ENCODE measurements at places on chromosomes 2 and 18. TPM values are rescaled to one million over a fixed set of nuclear protein-coding genes. Genes with fewer than 3 reads are reported as not detected.

Gene UNC50
- total RNA-seq = 47.8 TPM

Gene CFAP53
- 0.44 TPM for total RNA-seq

Gene TEKT4
- not detected for total RNA-seq

Gene MEP1B
- total RNA-seq = 0.27 TPM

Gene CTAGE1
- total RNA-seq = not detected

Gene UPP2
- total RNA-seq = not detected

Gene DNAJC10
- total RNA-seq = 63.1 TPM

Gene IL37
- total RNA-seq = not detected

Gene TBR1
- total RNA-seq = not detected

Gene RNF152
- 0.02 TPM for total RNA-seq

Gene REG1B
- total RNA-seq = not detected

Gene PROC
- 3.2 TPM for total RNA-seq

Gene FBXO15
- 1.3 TPM for total RNA-seq

Gene DSG4
- not detected for total RNA-seq

Gene ALPI
- total RNA-seq = not detected

Gene METTL21A
- total RNA-seq = 29.1 TPM

Gene SMCHD1
- total RNA-seq = 15.2 TPM

Gene MLPH
- total RNA-seq = 289 TPM

Gene CCDC93
- total RNA-seq = 15.8 TPM

Gene KCNS3
- total RNA-seq = 1.2 TPM

Gene CLEC4F
- not detected for total RNA-seq

Gene NLRC4
- total RNA-seq = not detected

Gene LYPD6B
- not detected for total RNA-seq

Gene PROKR1
- total RNA-seq = not detected

Gene LIMS2
- 5.2 TPM for total RNA-seq

Gene CXCR4
- total RNA-seq = 0.43 TPM

Gene DOK6
- total RNA-seq = not detected

Gene CYP27C1
- total RNA-seq = 3.3 TPM

Gene ANKRD29
- total RNA-seq = 11.8 TPM

Gene SLC30A3
- 3.4 TPM for total RNA-seq

Gene DNAH7
- total RNA-seq = 0.76 TPM

Gene CIB4
- total RNA-seq = not detected

Gene CCDC141
- not detected for total RNA-seq

Gene DLGAP1
- not detected for total RNA-seq

Gene ABCG5
- total RNA-seq = not detected

Gene IRS1
- total RNA-seq = 17.0 TPM

Gene FAM110C
- 0.06 TPM for total RNA-seq

Gene RFX8
- not detected for total RNA-seq

Gene NT5DC4
- total RNA-seq = not detected

Gene POTEI
- total RNA-seq = 0.01 TPM

Gene OXER1
- total RNA-seq = not detected

Gene DSG1
- total RNA-seq = not detected

Gene ADI1
- total RNA-seq = 59.8 TPM

Gene ZAP70
- total RNA-seq = 0.06 TPM

Gene CNGA3
- total RNA-seq = not detected

Gene UGT1A5
- not detected for total RNA-seq

Gene EFEMP1
- total RNA-seq = 41.0 TPM
